Fibroblast of lung (primary cell): ENCODE measurements at places on chromosomes 2 and 18. TPM values are rescaled to one million over a fixed set of nuclear protein-coding genes. Genes with fewer than 3 reads are reported as not detected.

Gene HOXD3
- total RNA-seq: not detected in 2 replicates

Gene MYOM1
- total RNA-seq: 0.26 and 0.83 TPM in 2 replicates

Gene SCTR
- not detected in 2 replicates for total RNA-seq

Gene ACMSD
- not detected in 2 replicates for total RNA-seq

Gene PLCL1
- total RNA-seq: 0.83 and 1.3 TPM in 2 replicates

Gene DRC1
- under 0.01 and 0.26 TPM in 2 replicates for total RNA-seq

Gene KCNF1
- 0.51 and 2.6 TPM in 2 replicates for total RNA-seq

Gene CNNM4
- 2.1 and 3.3 TPM in 2 replicates for total RNA-seq
